ENCODE measurements at places on chromosomes 16 and 17.

DNA sequence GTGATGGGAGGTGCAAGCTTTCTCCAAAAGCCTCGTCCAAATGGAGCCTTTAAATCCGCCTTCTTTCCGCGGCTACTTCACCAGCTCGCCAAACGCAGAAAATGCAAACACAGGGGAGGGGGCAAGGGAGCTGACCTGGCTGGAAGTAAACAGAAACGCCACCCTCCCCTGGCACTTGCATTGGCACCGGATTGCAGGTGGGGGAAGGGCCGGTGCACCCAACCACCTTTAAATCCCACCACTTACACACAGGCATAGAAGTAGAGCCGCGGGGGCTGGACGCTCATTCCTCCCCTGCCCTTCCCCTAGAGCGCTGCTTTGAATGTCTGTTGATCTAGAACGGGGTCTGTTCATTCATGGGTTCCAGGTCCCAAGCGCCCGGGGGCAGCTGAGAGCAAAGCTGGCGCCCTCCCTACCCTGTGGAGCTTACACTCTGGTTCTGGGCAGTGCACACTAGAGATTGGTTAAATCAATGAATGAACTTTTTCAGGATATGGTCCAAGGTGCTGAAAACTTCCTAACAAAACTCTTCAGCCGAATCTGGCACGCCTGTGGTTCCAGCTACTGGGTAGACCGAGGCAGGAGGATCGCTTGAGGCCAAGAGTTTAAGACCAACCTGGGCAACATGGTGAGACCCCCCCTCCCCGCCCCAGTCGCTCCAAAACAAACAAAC lies 920 bp upstream of the ZCCHC14 start:
- DNase-seq, result no peak

DNA sequence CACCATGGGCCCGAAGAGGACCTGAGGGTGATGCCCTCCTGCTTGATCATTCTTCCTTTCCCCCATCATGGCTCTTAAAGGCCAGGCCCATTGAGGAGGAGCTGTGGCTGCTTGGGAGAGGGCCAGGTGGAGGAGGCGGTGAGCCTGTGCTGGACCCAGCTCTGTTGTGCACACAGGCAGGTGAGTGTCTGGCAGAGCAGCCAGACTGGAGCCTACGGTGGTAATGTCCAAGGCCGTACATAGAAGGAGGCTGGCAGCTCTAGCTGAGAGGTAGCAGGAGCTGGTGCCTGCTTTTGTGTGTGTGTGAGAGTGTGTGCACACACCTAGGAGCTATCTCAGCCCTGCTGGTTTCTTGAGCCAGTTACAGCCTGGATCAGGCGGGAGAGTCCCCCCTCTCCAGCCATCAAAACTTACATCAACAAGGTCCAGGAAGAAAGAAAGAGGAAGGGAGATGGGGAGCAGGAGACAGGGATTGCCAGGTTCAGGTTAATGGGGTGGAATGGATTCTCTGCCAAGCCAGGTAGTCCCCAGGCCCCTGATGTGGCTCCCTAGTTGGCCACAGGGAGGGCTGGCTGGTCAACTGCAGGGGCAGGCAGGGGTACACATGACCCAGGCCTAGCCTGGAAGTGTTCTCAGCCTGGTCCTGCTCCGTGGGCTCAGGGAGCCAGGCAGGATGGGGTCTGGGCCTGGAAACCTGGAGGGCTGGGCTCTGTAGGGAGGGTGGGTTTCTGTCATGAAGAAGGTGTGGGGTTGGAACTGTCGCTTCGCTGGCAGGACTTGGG lies 107.1 kb downstream of the RAP1GAP2 start:
- DNase-seq, result no peak

GRCh38 chr17:59149841-59150511 lies 5.0 kb downstream of the SKA2 start:
- DNase-seq, result no peak

GRCh38 chr17:30368912-30369720 lies 9.6 kb upstream of the CPD start:
- DNase-seq, result no peak

GRCh38 chr17:69245617-69246016 lies 17.0 kb upstream of the ABCA10 start:
- no peak for DNase-seq

DNA sequence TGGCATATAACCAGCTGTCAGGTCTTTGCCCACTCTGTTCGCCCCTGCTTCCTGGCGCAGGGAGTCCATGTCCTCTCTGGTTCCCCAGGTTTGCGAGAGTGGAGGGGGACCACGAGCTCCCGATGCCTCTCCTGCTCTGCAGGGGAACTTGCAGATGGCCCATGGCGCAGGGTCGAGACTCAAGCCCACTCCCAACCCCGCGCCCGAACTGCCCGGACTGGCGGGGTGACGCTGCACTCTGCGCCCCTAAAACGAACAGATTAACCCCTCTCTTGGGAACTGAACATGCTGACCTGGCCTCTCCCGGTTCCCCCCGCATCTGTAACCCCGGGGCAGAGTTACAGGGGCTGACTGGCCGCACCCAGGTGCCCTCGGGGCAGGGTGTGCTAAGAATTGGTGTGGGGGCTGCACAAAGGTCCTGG lies 681 bp upstream of the PLA2G15 start:
- no peak for DNase-seq

- no peak for DNase-seq
Observed at GRCh38 chr16:58029410-58029809, 3.9 kb downstream of the MMP15 start.

- DNase-seq, result no peak
Observed at GRCh38 chr17:47621293-47622179, 28.2 kb upstream of the KPNB1 start.

DNA sequence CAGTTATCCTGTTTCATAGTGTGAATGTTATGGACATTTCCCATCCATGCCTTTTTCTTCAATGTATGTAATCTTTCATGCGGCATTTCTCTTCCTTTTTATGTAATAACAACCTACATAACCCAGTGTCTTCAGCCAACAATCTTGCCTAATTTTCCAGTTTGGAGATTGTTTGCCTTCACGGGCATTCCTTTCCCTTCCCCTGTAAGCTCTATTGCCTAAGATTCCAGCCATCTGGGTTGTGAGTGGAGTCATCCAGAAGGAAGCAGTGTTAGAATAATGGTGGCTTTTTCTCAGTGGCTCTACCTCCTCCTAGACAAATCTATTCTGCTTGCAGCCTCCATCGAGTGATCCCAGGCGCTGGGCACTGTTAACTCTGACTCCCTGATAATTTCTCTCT lies 22.3 kb downstream of the SYCE1L start:
- no peak for DNase-seq

DNA sequence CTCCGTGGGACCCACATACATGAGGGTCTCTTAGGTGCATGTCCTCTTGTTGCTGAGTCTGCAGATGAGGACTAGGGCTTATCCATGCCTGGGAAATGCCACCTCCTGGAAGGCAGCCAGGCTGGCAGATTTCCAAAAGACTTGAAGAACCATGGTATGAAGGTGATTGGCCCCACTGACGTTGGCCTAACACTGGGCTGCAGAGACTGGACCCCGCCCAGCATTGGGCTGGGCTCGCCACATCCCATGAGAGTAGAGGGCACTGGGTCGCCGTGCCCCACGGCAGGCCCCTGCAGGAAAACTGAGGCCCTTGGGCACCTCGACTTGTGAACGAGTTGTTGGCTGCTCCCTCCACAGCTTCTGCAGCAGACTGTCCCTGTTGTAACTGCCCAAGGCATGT lies 38.2 kb upstream of the IL21R start:
- DNase-seq, result no peak

Data from stimulated activated CD8-positive, alpha-beta memory T cell treated with anti-CD3 and anti-CD28 coated beads, Interleukin-4, amount 100 ng/mL, for 1 hour (primary cell).